Ureter (tissue), 1 donor: ENCODE measurements at places on chromosomes 5 and 9.

DNA sequence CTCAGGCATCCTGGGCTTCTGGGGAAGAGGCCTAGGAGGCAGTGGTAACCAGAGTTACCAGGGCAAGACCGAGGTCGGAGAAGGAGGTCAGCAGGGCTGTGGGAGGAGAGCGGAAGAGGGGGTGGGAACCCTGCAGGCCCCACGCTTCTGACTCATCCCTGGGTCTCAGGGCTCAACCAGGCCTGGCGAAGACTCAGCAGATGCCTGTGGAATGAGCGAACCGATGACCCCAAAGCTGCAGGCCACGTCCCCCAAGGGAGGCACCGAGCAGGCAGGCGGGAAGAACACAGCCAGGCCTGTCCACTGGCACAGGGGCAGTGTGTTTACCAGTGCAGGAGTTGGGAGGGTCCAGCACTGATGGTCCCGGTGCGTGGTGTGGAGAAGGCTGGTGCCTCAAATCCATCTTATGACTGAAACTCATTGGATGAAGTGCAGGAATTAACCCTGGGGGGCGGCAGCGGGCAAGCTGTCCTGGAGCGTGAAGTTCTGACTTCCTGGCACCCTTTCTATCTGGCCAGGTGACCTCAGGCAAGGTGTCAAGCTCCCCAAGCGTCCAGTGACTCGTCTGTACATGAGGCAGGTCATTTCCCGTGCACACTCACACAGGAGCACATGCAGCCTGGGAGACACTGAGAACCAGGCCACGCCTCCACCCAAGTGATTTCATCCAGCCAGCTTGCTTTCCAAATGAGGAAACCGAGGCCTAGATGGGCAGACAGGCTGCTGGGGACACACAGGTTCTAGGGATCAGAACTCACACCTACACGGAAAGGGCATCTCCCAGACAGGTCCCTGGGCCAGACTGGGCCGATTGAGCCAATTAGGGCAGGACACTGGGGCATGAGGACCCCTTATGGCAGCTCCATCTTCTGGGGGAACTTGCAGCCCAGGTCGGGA, 69.1 kb downstream of the ADAMTS2 start:
- peak; percentile 63 for DNase-seq

DNA sequence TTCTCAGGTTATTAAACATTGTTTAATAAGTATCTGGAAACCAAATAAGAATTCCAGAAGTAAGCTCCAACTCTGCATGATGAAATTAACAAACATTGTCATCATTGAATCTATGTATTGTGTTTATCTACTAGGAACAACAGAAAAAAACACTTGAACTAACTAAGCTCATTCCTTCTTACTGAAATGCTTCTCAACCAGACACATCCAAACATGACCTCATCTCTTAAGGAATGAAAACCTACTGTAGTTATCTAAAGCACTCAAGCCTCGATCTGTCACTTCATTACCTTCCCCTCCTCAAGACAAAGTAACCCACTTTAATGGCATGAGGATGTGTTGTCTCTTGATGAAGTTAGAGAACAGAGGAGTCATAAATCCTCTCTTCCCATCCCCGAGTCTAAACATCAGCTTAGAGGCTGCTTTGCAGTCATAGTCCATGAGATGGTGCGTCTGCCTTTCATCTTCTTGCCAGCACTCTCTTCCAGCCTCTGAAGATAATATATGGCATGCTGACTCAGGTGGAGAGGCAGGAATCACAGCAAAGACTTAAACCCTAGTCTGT, 86.5 kb downstream of the CEMIP2 start:
- no peak for DNase-seq

DNA sequence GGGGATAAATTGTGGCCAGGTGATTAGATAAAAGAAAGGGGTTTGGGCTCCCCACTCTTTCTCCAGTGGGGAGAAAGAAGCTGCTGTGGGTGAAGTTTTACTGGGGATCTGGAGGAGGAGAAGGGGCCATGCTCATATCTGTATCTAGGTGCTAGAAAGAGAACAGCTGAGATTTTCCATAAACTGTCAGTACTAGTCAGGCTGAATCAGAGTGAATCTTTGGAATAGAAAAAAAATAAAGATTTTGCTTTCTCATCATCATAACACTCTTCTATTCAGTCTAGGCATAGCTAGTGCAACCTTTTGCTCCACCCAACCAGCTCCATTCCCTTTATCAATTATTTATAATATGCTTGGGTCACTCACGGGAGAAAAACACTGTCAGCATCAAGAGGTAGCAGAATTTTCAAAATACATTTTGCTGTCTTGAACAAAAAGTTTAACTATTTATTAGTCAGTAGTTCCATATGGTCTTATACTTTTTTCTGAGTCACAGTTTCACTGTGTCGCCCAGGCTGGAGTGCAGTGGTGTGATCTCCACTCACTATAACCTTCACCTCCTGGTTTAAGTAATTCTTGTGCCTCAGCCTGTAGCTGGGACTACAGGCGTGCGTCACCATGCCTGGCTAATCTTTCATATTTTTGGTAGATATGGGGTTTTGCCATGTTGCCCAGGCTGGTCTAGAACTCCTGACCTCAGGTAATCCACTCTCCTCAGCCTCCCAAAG, 21.3 kb upstream of the ERMP1 start:
- DNase-seq = no peak

- DNase-seq = no peak
These were observed 69.0 kb downstream of the MFAP3 start for GRCh38 chr5:154107756-154108155.
